NCI-H2171 (cell line): ENCODE measurements at places on chromosomes 11 and 22.

DNA sequence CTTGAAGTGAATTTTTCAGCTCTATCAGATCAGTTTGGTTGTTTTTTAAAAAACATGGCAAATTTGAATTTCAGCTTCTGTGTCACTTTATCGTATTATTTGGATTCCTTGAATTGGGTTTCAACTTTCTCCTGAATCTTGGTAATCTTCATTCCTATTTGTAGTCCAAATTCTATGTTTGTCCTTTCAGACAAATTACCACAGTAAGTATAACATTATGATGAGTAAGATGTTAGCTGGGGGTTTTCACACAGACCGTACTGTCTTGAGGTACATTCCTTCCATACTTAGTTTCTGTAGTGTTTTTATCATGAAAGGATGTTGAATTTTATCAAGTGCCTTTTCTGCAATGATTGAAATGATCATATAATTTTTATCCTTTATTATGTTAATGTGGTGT, 28.0 kb downstream of the OR5B17 start:
- no peak for DNase-seq

DNA sequence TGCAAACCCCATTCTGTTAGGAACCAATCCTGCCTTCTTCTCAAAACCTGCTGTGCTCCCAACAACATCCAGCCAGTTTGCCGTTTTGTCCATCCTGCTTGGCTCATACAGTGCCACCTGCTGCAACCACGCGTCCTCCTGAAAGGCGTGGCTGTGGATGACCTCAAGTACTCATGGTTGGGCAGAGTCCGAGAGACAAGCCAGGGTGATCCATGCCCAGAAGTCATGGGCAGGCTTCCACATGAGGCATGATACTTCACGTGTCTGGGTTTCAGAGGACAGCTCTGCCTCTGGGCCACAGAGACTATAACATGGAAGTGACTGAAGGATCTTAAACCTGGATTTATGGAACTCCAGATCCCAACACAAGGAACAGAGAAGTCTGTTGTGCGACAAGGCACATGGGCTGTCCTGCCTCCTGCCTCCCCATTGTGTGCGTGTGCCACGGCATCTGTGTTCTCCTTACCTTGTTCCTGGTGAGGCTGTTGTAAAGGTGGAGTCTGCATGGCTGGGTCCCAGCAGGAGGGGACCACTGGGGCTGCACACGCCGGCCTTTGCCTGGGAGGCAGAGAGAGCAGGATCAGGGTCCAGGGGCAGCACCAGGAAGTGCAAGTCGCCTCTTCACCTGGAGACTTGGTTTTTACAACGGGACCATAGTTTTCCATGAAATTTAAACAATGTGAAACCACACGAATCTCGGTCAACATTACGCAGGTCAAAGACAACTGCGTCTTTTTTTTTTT, 15.4 kb downstream of the CARS1 start:
- DNase-seq = no peak

DNA sequence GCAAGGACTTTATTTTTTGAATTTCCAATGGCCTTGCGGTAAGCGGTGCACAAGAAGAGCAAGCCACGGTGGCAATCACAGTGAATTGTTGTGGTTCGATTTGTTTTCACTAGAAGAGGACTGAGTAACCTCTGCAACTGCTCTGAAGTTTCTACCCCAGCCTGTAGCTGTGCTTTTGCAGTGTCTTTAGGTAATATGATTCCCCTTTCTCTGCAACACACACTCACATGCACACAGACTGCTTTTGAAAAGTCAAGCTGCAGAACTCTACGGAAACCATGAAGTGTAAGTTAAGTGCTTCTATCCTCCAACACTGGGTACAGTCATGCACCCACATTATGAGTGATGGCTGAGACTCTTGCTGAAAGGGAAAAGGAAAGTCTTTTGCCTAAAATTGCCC, 38.4 kb downstream of the CD44 start:
- no peak for DNase-seq

DNA sequence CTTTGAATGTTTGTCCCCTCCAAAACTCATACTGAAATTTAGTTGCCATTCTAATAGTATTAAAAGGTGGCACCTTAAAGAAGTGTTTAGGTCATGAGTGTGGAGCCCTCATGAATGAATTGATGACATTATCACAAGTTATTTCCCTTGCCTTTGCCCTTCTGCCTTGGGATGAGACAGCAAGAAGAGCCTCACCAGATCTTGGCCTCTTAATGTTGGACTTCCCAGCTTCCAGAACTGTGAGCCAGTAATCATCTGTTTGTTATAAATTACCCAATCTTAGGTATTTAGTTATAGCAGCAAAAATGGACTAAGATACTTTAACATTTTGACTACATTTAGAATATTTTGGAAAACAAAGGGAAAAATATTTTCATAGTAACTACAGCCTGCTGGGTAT, 371.0 kb downstream of the JRKL start:
- DNase-seq = no peak

- no peak for DNase-seq
Measured at GRCh38 chr11:132422722-132423121, 1052.3 kb downstream of the NTM start.

GRCh38 chr11:83717537-83717936, 431.4 kb upstream of the CCDC90B start:
- DNase-seq = no peak

DNA sequence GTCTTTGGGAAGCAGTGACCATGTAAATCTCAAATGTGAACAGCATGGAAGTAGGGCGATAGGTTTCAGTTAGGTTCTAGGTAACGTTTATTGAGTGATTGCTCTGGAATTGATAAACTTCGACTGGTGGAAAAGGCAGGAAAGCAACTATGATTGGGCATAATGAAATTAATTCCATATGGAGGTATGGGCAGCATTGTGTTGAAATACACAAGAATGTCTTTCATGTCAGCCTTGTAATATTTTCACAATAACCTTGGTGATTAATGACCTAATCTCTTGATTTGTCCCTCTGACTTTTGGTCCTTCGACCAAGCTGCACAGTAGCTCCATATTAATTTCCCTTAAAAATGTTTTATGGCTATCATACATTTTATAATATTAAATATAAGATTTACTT, 2.8 kb downstream of the CEP57 start:
- DNase-seq = no peak

DNA sequence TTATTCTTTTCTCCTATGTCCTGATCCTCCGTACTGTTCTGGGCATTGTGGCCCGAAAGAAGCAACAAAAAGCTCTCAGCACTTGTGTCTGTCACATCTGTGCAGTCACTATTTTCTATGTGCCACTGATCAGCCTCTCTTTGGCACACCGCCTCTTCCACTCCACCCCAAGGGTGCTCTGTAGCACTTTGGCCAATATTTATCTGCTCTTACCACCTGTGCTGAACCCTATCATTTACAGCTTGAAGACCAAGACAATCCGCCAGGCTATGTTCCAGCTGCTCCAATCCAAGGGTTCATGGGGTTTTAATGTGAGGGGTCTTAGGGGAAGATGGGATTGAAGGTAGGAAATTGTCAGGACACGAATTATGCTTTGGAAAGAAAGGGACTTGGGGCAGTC, 843 bp downstream of the OR51T1 start:
- no peak for DNase-seq

DNA sequence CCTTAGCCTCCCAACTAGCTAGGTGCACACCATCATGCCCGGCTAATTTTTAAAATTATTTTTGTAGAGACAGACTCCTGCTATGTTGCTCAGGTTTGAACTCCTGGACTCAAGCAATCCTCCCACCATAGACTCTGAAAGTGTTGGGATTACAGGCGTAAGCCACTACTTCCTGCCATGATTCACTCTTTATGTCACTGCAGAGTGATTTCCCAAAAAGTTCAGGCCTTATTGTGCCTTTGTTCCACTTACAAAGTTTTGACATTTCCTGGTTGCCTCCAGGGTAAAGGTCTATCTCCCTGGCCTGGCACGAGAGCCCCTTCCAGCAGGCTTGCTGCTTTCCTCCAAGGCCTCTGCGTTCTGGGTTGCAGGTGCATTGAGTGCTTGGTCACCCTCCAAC, 44.6 kb upstream of the RIC3 start:
- no peak for DNase-seq

DNA sequence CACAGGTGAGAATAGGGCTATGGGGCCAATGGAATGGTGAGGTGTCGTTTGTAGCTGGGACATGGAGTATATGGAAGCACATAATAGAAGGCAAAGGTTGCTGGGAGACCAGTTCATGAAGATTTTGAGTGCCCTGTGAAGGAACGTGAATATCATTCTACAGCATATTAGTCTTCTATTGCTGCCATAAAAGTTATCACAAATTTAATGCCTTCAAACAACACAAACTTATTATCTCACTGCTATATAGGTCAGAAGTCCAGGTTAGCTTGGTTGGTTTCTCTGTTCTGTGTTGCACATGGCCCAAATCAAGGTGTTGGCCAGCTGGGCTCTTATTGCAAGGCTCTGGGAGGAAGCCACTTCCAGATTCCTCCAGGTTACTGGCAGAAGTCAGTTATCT, 110.6 kb downstream of the SYN3 start:
- no peak for DNase-seq

- no peak for DNase-seq
Measured at GRCh38 chr11:78851878-78852586, 277.4 kb upstream of the NARS2 start.

DNA sequence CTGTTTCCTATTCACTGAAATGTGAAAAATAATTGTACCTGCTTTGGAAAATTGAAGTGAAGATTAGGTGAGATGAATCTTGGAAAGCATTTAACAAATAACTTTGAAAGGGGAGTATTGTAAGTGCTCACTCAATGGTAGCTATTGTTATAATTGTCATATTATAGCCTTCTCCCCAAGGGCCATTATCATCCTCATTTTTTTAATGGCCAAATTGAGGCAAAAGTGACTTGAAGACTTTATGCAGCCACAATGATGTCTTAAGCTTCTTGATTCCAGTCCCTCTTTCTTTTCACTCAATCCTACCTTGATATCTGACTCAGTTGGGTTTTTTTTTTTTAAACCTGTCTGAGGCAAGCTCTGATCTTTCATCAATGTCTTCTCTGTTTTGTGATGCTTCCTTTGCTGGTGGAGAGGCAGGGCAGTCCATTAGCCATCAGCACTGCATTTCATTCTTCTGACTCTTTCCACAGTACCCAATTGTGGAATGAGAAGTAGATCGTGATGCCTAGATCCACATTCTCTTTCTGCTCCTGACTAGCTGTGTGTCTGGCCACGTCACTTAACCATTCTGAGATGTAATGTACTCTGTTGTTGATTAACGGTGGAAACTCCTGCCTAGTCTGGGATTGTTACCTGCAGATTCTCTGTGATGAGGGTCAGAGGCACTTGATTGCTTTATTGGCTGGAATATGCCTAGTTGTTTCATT, 101.4 kb downstream of the DBX1 start:
- no peak for DNase-seq

GRCh38 chr22:39947220-39948216, 12.7 kb upstream of the TMA7B start:
- DNase-seq = no peak

GRCh38 chr11:62544581-62545436, 1.8 kb downstream of the AHNAK start:
- no peak for DNase-seq

DNA sequence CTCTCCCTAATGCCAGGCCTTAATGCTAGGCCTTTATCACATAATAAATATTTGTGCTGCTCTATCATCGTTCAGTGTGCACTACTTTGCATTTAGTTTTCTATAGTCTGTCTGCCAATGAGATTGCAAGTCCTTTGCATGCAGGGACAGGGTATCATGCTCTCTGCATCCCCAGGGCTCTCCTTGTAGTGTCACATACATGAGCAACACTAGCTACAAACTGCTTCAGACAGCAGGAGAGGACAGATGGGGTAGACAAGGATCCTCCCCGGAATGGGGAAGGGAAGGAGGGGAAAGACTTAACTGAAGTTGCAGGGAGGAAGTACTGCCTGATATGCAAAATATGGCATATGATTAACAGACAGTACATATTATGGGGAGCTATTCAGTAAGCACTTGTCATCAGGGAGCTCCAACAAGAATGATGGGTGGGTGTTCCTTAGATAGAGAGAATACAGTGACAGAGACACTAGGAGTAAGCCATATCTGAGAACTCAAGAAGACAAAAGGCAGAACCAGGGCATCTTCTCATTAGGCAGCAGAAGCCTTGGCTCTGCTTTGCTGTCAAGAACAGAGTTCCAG, 42.8 kb downstream of the ZNF202 start:
- DNase-seq = no peak

DNA sequence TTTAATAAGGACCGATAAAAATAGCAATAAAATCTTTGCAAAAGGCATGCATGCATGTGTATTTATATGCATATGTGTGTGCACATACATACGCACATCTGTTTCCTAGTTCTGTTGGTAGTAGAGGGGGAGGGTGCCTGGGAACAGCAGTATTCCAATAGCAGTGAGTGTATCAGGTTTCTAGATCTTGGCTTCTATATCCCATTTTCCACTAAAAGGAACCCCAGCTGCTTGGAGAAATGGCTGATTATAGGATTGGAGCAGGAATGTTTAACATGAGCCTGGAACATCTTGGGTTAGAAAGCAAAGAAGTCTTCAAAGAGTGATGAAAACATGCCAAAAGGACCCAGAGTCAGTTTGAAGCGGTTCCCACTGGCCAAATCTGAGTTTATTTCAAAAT, 21.0 kb downstream of the TNRC6B start:
- peak; percentile 60 for DNase-seq

DNA sequence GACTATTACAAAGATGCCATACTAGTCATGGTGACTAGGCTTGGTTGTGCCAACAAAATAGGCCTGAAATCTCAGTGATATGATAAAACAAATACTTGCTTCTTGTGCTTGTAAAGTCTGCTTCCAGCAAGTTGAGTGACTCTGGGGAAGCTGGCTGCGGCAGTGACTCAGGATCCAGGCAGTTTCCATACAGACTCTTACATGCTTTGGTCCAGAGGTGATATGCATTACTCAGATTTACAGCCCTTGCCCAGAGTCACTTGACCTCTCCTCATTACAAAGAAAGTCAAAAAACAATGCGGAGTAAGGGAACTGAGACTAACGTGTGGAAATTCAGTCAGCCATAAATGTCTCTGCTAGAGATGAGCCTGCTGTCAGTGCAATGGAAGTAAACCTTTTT, 387.5 kb downstream of the KCNA4 start:
- DNase-seq = no peak

- DNase-seq = no peak
Measured at GRCh38 chr11:10941414-10941813, 83.6 kb upstream of the ZBED5 start.
